ENCODE measurements at places on chromosomes 1 and 21. TPM values are rescaled to one million over a fixed set of nuclear protein-coding genes. Genes with fewer than 3 reads are reported as not detected.

DNA sequence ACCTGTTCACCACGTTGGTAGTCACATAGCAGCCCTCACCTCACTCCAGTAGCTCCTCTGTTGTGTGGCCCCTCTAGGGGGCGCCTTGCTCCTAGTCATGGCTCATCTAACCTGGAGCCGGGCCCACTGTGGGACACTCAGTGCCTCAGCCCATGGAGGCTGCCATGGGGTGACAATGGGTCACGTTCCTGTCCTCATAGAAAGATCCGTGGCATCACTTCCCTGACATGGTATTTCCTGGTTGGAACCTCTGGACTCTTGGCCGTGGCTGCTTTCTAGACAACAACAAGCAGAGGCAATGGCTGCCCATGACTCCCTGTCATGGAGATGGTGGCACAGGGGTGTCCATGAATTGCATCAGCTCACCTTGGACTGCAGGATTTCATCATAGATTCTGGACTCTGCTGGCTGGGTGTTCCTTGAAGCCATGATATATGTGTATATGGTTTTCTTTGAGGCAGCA is 27.5 kb upstream of the SLAMF6 start:
- DNase-seq = no peak

- no peak for DNase-seq
Measured at GRCh38 chr1:223834660-223835263, 11.0 kb downstream of the TP53BP2 start.

- DNase-seq = peak; percentile 68
Measured at GRCh38 chr21:42233067-42233961, 14.4 kb downstream of the ABCG1 start.

- DNase-seq = no peak
Measured at GRCh38 chr1:193463326-193463932, 277.0 kb upstream of the B3GALT2 start.

DNA sequence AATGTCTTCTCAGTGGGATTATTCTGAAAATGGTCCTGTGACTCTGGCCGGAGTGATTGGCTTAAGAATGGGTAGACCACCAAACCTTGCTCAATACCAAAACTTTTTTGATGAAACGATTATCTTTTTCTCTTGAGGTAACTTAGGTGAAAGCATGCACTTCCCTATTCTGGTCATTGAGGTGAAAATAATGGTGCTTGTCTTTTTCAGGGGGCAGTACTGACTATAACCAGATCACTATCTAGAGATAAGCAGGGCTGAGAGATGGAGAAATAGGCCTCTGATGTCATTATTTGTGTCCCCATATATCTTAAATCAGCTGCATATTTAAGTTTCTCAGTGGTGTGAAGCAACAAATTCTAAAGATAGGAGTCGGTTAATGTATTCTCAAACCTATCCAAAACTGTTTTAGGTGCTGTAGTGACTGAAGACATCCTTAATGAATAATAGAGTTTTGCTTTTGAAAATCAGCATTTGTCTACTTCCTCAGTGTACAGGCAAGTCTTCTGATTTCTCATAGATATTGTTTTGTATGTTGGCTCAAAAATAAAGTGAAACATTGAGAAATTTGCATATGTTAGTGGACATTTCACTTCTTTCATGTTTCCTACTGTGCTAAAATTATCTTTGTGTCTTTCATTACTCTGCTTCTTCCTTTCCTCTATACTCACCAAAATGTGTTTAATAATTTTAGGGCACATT is 735.3 kb upstream of the ADGRL4 start:
- no peak for DNase-seq

DNA sequence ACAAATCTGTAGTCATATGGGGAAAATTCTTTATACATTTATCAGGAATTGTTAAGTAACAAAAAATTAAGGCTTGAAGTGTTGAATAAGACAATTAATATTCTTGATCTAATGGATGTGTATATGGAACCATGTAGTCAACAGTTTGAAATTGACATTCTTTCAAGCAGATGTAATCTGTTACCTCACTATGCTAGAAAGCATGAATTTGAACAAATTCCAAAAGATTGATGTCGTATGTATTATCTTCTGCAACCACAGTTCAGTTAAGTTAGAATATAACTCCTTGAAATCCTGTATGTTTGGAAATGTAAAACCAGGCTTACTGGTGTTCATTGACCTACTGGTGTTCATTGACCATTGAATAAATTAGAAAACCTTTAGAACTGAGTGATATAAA is 16.1 kb downstream of the CCDC18 start:
- no peak for DNase-seq

DNA sequence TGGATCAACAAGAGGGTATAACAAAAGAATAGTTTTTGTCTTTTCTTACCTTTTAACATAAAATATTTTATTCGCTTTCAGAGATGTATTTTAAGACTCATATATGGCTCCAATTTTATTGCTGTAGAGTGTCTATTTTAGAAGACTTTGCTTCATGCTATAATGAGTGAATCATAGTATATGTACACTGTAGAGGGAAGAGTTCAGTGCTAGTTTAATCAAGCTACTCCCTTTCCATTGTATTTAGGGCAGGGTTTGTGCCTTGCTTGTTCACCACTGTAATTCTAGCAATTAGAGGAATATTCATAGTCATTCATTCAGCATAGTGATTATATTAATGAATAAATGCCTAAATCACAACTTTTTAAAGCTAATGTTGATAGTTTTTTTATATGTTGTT is 78.8 kb downstream of the CEP350 start:
- DNase-seq = no peak

GRCh38 chr1:228168563-228169270 is 3.1 kb downstream of the IBA57 start:
- no peak for DNase-seq

DNA sequence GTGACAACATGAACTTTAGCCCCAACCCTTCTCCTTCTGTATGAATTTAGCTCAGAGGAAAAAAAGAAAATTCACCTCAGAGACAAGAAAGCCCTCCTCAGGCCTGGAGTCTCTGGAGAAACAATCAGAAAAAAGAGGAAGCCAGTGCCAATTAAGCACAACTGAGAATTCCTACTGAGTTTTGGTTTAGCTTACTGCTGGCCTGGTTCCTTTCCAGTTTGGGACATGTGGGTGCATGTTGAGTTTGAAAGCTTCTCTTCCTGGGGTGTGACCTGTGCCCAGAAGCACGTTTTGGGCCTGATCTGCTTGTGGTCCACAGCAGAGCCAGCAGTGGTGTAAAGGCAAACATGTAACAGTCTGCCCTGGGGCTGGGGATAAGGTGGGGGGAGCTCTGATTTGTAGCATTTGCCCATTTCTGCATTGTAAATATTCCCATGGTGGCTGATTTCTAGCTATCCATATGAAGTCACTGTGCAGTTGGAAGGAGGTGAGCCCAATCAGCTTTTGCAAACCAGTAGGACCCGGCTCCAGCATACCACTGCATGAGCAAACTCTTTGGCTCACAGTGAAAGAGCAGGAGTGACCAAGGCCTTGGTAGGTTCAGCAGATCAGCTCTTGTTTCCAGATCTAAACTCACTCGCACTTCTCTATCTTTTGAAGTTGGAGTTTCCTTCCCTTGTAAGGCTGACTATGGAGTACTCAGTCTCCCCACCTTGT is 4.7 kb upstream of the THEM5 start:
- no peak for DNase-seq

- no peak for DNase-seq
Measured at GRCh38 chr1:180503280-180503862, 994 bp upstream of the ACBD6 start.

DNA sequence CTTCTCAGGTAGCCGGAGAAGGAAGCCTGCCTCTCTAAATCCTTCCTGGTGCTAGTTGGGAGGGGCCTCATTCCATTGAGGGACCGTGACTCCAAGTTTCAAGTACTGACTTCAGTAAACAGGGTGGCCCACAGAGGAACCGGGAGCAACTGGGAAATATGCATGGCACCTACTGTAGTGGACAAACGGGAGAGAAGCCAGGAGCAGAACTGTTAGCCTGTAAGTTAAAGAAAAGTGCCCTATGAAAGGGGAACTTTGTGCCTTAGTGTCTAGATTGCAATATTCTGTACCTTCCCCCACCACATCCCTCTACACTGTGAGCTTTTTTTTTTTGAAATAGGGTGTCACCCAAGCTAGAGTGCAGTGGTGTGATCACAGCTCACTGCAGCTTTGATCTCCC is 33.2 kb upstream of the KANK4 start:
- DNase-seq = no peak

DNA sequence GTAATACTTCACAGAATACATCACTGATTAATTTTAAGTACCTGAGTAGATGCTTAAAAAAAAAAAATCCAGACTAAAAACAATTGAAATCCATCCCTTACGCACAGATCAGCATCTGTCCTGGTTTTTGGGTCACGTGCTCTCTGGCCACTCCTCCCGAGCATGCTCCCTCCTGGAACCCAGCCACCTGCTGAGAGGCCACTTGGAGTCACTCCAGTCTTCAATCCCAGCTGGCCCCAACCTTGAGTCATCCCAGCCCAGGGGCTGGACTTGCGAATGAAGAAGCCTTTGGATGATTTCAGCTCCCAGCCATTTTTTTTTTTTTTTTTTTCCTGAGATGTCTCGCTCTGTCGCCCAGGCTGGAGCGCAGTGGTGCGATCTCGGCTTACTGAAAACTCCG is 8.9 kb downstream of the MAP1LC3C start:
- DNase-seq = no peak

DNA sequence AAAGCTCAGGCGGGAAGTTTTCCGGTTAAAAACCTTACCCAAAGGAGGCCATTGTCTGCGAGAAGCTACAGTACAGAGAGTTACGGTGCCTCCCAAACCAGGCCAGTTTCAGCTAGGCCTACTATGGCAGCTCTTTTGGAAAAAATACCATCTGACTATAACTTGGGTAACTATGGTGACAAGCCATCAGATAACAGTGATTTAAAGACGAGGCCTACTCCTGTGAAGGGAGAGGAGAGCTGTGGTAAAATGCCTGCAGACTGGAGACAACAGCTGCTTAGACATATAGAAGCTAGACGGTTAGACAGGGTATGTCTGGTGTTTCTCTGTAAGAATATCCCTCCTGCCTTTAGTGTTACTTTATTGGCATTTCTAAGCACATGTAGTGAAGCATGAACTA is 165.9 kb downstream of the LRRC40 start:
- no peak for DNase-seq

- no peak for DNase-seq
Measured at GRCh38 chr1:221794935-221795334, 53.0 kb upstream of the DUSP10 start.

- DNase-seq = no peak
Measured at GRCh38 chr1:42128964-42129363, 24.2 kb upstream of the GUCA2B start.

DNA sequence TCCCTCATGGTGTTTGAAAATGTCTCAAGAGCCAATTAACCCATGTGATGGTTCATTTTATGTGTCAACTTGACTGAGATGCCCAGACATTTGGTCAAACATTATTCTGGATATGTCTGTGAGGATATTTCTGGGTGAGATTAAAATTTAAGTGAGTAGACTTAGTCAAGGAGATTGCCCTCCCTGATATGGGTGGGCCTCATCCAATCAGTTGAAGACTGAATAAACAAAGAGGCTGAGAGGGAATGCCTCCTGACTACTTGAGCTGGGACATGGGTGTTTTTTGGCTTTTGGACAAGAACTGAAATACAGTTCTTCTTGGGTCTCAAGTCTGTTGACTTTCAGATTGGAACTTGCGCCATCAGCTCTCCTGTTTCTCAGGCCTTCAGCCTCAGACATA is 89.4 kb upstream of the SPATA6 start:
- DNase-seq = no peak

- no peak for DNase-seq
Measured at GRCh38 chr1:109605381-109605780, 14.0 kb downstream of the GNAT2 start.

DNA sequence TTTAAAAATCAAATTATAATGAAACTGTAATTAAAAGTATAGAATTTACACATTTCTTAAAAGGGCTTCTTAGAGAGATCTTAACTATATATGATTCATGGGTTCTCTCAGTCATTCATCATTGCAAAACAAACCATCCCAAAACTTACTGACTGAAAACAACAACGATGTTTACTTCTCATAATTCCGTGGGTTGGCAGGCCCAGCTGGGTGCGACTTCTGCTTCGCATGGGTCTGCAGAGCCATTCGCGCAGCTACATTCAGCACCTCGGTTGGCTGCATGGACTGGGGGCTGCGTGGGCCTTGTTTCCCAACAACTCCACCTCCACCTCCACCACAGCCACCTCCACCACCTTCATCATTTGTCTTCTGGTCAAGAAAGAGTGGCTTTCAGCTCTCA is 4.0 kb downstream of the SLAMF8 start:
- no peak for DNase-seq

DNA sequence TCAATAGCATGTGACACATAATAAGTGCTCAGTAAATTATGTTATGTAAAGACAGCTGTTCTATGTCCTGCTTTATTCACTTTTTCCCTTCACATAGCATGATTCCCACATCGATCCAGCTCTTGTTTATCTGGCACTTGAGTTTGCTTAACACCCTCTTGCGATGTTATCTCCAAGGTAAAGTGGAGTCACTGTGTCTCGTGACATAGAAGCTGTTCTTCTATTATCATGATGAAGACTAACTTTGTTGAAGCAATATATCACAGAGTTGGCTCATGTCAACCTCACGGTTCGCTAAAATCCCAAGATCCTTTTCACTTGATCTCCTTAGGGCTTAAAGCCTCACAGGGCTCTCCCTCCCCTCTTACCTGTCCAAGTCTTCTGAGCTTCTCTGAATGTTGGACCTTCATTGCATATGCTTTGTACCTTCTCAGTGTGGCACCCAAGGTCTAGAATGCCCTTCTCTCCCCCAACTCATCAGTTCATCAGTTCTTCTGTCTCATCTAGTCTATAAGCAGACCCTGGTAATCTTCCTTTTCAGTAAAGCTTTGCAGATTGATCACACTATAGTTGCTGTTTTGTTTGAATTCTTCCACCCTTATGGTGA is 38.0 kb downstream of the PLXNA2 start:
- no peak for DNase-seq

DNA sequence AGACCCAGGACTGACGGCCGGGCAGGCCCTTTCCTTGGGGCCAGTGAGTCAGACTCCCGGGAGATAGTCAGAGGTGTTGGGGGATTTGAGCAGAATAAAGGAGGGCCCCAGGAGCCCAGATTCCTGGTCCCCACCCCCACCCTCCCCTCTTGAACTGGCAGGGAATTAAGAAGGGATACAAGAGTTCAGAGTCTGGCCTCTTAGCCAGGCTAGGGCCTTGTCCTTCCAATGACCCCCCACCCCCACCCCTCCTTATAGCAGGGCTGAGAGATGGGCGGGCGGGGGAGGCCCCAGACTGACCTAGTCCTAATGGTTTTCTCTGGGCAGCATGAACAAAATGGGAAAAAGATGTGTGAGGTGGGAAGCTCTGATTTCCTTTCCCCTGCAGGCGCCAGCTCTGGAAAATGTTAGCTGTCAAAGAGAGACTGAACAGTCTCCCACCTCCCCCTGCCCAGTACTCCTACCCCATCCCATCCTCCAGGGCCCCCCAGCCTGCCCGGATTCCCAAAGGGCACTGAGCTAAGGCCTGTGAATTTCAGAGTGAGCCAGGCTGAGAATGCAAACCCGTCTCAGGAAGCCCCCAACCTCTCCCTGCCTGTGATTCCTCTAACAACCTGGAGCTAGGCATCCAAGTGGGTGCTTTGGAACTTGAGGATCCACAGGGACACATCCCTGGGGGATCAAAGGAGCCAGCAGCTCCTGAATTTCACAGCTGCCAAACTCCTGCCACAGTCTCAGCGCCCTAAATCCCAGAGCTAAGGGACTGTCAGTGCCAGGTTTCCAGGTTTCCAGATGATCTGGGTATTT is 5.8 kb upstream of the CRABP2 start:
- DNase-seq = no peak

Gene HSF2BP
- 0.57 TPM for total RNA-seq

Gene USP16
- 46.6 TPM for total RNA-seq

Gene LCE2A
- total RNA-seq = not detected

Gene DOP1B
- total RNA-seq = 12.1 TPM

Gene VHLL
- total RNA-seq = not detected

Gene GSTM1
- total RNA-seq = 129 TPM

Gene GUCA2B
- not detected for total RNA-seq

Gene CCDC17
- total RNA-seq = 2.6 TPM

Gene SLC25A34
- total RNA-seq = 0.23 TPM

All from activated naive CD4-positive, alpha-beta T cell treated with anti-CD3 and anti-CD28 coated beads, Interleukin-2, amount 50 U/mL, for 72 hours (primary cell).